ENCODE measurements at places on chromosomes 13 and 19. TPM values are rescaled to one million over a fixed set of nuclear protein-coding genes. Genes with fewer than 3 reads are reported as not detected.
A peak's percentile ranks its signal among the peaks of the same experiment; 100 is the strongest.

DNA sequence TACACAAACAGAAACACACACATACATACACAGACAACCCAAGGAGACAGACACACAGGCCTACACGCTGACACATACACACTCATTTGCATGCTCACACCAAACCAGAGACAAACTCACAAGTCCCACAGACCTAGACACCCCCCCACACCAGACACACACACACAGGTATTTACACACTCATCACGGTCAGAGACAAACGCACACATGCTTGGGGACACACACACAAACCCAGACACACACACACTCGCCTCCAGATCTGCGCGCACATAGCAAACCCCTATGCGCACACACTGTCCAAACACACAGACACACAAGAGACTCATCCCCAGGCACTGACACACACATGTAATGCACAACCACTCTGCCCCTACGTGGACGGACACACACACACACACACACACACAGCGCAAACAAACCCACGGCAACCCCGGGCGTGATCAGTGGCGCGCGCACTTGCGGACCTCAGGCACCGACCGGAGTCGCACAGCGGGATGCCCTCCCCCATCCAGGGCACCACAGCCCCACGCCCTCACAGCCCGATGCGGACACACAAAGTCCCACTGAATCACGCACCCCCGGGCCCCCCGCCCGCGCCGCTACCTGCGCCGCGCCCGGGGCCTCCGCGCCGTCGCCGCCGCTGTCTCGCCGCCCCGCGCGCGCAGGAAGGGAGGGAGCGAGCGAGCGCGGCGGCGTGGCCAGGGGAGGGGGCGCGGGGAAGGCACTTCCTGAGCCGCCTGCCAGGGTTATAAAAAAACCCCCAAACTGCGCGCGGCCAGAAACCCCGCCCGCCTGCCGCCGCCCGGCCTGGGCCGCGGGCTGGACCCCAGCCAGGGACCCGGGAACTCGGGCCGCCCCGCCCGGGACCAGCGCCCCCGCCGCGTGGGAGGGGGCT lies at the start of gene ADAMTS10:
TSS of gene ADAMTS10 (minus strand) at position 675 of the 895 bp plus-strand sequence. CDS start 5,005 bp downstream, outside the sequence.
- no peak for DNase-seq

GRCh38 chr19:4260613-4261191 lies 13.8 kb downstream of the YJU2 start:
- no peak for DNase-seq

GRCh38 chr19:47469363-47469700 lies 2.4 kb downstream of the SLC8A2 start:
- DNase-seq: no peak

The FFAR2 gene
- not detected for polyA plus RNA-seq

The URAD gene
- not detected for polyA plus RNA-seq

DNA sequence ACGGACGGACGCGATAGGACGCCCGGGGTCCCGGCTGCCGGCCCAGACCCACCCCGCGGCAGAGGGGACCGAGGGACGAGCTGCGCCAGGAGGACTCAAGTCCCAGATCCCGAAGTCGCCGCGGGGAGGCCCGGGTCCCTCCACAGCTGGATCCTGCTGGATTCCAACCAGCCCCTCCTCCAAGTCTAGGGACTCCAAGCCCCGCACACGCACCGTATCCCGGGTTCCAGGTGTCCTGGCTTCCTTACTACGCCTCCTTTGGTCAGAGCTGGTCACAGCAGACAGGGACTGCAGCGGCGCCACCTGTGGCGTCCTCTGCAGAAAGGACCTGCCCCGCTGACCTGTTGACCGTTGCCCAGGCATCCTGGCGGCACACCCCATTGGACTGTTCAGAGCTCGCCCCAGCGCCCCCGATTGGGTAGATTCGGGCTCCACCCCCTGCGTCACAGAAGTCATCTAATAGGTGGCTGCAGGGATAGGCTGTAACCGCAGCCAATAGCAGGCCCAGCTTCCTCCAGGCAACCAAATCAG lies 29.0 kb upstream of the ZNF709 start:
- DNase-seq: no peak

The ZNF253 gene
- polyA plus RNA-seq: 0.88 TPM

DNA sequence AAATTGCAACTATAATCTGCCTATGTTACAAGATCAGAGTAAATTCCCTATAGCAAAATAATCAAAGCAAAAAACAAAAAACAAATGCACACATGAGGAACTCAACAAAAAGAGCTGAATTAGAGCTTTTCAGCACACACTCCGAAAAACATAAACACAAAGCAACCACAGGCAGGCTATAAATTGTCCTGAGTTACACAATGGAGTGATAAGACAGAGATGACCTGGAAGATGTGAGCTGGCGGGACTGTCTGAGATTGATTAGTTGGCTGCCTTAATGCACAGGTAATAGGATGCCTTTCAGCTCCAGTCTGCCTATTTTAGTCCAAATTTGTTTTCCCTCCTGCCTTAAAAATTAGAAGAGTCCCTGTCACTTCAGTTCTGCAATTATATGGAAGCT lies 159.0 kb upstream of the FNDC3A start:
- peak; percentile 11 for DNase-seq

- no peak for DNase-seq
Observed at GRCh38 chr19:55451163-55451964, 8.3 kb upstream of the SHISA7 start.

The MAMSTR gene
- polyA plus RNA-seq: 0.32 TPM

- no peak for DNase-seq
Observed at GRCh38 chr13:73767191-73767741, 366.9 kb downstream of the KLF12 start.

The ETV2 gene
- polyA plus RNA-seq: 0.37 TPM

DNA sequence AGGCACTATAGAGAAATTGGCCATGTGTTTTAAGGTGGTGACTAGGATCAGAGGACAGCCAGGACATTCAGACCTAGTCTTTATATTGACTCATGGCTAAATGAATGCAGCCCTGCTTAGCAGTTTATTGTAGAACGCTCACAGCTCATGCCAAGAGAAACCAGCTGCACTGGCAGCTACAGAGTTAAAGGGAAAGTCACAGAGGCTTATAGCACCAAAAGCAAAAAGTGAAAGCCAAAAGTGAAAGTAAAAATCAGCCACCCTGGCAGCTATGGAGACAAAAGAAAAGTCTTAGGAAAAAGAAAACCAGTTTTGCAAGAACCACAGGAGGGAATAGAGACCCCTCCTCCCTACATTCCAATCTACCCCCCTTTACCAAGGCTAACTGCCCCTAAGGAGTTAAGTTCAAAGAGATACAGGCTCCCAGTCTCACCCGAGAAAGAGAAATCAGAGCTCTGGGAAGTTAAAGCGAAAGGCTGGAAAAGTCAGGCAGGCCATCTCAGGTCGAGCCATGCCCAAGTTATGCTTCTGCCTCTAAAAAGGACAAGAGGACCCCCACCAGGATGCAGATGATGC lies 99.0 kb downstream of the ZNF429 start:
- DNase-seq: peak; percentile 33

The RYR1 gene
- polyA plus RNA-seq: 0.06 TPM

GRCh38 chr13:106299621-106300020 lies 235.8 kb downstream of the EFNB2 start:
- DNase-seq: no peak

- DNase-seq: no peak
Observed at GRCh38 chr13:84994582-84994981, 804.6 kb downstream of the SLITRK6 start.

DNA sequence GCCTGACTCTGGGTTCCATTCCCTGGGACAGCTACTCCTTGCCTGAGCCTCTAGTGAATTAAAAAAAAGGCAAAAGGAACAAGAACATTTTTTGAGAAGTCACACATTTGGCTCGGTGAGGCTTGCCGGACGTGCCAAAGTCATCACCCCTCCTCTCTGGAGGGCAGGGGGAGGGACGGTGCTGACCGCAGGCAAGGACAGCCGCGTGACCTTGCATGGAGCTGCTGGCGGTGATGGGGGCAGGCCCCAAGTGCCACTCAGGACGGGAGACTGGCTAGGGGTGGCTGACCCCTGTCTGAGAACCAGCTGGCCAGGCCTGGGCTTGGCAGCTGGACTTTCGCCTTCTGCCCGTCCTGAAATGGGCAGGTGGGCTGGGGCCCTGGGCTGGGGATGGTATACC lies 26.4 kb downstream of the MAP2K2 start:
- DNase-seq: no peak

The ZNF577 gene
- 2.9 TPM for polyA plus RNA-seq

- peak; percentile 85 for DNase-seq
Observed at GRCh38 chr19:55206664-55207500, 2.4 kb downstream of the PTPRH start.

The RPL21 gene
- 1,234 TPM for polyA plus RNA-seq

DNA sequence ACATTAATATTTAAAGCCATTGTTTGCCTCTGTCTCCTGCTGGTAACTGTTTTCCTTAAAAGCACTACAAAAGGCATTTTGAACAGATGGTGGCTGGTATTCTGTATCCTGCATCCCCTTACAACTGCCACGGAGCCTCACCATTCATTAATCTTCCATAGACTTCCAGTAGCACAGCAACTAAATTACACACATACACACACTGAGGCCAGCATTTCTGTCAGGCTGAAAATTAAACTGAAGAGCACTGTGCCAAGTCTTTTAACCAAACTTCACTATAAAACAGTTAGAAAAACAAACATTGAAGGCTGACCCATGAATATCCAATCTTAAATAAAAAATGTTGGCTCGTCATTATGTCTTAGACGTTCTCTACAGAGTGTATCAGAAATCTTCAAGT lies 697.8 kb downstream of the DACH1 start:
- DNase-seq: no peak

DNA sequence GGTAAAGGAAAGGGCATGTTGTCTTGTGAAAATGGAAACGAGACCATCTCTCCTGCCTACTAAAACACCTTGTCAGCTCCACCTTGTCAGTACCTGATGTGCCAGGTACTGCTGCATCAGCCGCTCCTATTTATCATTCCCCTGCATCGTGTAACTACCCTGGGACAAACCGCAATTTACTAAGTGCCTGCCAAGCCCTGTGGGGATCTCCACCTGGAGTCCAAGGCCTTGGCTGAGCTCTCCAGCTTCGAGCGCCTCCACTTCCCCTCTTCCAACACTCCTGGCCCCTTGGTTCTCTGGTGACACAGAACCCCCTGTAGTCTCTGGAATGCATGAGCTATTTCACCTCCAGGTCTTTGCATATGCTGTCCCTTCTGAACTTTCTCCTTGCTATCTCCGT lies 25.9 kb upstream of the CCNP start:
- DNase-seq: no peak

DNA sequence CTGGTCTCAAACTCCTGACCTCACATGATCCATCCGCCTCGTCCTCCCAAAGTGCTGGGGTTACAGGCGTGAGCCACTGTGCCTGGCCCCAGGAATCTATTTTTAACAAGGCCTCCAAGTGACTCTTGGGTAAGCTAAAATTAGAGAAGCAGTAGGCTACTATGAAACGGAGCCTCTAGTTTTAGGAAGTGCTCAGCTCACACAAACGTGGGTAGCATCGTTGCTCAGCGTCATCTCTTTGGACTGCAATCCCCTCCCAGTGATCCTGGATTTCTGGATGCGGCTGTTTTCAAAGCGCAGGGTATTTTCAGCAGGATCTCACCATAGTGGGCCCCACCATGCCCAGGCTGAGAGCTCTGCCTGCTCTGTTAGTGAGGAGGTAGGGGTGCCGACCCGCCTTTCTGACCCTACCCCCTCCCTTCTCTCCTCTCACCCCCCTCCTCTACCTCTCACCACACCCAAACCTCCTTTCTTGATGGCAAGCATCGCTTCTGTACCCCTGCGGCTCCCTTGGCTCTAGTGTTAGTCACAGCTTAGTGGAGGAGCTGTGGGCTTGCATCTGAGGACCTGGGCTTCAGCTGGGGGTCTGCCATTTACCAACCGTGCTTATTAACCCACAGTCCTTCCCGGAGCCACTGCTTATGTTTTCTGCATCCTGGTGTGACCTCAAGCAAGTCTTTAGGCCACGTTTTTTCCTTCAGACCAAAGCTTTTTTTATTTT lies 34.2 kb downstream of the GJA3 start:
- DNase-seq: no peak

The CCDC97 gene
- polyA plus RNA-seq: 9.5 TPM

DNA sequence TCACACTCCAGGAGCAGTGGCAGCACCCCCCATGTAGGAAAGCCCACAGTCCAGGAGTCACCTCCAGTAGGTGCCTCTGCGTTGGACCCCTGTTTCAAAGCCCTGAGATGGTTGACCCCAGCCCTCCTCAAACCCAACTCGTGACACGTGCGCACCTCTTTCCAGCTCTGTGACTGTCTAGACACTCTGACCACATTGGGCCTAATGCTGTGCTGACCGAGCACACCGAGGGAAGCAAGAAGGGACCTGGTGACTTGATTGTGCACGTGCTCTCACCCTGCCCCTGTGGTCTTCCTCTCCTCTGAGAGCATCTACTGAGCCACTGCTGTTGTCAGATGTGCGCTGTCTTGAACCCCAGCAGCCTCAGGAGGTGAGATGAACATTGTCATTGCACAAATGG lies 22.9 kb upstream of the SLC35E1 start:
- no peak for DNase-seq

The ANGPTL8 gene
- polyA plus RNA-seq: not detected

- no peak for DNase-seq
Observed at GRCh38 chr19:55097864-55098715, 19.3 kb downstream of the PPP1R12C start.

DNA sequence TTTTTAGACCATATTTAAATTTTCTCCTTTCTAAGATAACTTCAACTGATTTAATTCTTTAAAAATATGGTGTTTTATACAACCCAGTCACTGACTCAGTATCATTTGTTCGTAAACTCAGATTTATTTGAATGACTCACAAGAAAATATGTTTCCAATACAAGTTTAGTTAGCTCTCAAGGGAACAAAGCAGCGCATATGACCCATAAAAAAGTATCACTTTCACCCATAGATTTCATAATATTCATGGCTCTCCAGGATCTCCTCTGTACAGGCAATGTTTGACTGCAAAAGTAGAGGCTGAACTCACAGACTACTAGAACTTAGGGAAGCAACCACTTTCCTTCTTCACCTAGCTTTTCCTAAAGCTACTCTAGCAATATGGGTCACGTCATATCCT lies 405.6 kb upstream of the PCDH9 start:
- no peak for DNase-seq

DNA sequence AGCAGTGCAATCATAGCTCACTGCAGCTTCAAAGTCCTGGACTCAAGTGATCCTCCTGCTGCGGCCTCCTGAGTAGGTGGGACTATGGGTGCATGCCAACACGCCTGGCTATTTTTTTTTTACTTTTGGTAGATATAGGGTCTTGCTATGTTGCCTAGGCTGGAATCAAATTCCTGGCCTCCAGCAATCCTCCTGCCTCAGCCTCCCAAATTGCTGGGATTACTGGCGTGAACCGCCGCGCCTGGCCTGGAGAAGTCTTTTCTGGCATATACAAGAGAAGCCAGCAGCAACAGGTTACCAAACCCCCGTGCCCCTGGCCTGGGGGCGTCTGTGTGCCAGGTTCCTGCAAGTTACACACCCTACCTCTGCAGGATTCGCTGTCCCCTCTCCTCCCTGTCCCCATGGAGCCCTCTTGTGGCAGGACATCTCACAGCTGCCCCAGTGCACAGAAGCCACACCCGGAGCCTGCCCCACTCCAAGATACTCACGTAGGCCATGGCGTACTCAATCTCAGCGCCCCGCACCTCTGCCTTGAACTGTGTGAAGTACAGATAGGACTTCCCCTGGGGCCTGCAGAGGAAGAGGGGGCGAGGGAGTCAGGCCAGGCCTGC lies 9.9 kb downstream of the MYDGF start:
- no peak for DNase-seq

GRCh38 chr13:44768239-44768638 lies 192.1 kb upstream of the TSC22D1 start:
- DNase-seq: no peak

All from mammary epithelial cell (primary cell).